ENCODE measurements at places on chromosomes 2 and 18. TPM values are rescaled to one million over a fixed set of nuclear protein-coding genes. Genes with fewer than 3 reads are reported as not detected.

DNA sequence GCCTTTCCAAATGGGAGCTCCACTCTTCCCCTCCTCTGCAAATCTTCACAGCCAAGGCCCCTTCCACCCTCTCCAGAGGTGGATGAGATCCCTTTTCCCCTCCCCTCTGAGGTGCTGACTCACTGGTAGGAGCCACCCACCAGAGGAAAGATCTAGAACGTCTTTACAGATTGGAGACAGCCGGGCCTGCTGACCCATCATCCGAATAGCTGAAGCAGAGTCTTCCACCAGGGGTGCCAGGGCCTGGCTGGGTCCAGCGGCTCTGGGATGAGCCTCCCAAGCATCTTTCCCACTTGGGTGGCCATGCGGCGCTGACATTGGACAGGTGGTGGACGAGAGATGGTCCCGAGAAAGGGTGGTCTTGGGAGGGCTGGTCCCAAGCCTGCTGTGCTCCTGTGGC lies 9.0 kb downstream of the ERFE start:
- peak; percentile 37 for DNase-seq

The CCNT2 gene
- polyA plus RNA-seq, result 3.0 TPM

GRCh38 chr2:41334159-41334558 lies 713.7 kb upstream of the PKDCC start:
- no peak for DNase-seq

DNA sequence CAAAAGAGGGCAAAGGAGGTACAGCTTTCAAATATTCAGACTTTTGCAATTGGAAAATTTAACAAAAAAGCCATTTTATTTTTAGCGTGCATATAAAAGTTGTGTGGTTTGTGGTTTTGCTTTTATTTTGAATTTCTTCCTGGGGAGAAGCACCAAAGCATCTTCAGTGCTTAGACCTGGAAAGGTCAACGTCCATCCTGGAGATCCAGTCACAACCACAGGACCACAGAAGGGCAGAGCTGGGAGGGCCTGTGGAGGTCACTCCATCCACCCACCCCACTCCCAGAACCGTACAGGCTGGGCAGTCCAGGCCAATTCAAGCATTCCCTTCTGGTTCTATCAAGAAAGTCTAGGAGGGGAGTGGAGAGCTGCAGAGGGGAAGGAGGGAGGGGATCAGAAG lies 43.8 kb downstream of the MPHOSPH10 start:
- DNase-seq, result no peak

The SGPP2 gene
- 0.10 TPM for polyA plus RNA-seq

DNA sequence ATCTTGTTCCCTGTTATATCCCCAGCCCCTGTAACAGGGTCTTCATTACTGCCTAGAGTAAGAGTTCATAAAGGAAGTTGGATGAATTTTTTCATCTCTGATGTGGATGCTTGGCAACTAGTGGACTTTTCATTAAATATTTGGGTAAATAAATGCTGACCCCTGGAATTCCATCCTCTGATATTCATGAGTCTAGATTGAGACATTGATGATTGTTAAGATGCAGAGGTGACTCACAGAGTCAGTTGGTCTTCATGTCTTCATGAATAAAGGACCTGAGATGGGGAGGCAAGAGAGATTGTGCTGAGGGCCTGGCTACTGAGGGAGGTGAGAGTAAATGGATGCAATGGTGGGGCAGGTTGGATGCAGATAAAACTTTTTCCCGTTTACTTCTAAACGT lies 132.7 kb upstream of the NT5C1B start:
- DNase-seq, result no peak

The RPRM gene
- polyA plus RNA-seq, result not detected

GRCh38 chr18:62814132-62814759 lies 98.9 kb downstream of the PHLPP1 start:
- DNase-seq, result no peak

GRCh38 chr18:31587529-31587928 lies 4.1 kb upstream of the TTR start:
- no peak for DNase-seq

The LIMS3 gene
- 4.7 TPM for polyA plus RNA-seq

DNA sequence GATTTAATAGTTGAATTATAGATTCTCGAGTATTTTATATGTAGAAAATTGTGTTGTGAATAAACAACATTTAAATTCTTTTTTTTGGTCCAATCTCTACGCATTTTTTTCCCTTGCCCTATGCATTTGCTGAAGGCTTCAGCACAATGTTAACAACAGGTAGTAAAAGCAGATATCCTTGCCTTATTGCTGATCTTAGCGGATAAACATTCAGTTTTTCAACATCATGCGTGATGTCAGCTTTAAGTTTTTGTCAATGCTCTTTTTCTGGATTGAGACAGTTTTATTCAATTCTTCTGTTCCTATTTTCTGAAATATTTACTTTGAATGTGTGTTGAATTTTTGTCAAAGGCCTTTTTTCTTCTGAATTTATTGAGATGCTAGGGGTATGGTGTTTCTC lies 11.6 kb upstream of the OR6B3 start:
- no peak for DNase-seq

The CPS1 gene
- 9.0 TPM for polyA plus RNA-seq

GRCh38 chr2:230439590-230439989 lies 23.6 kb downstream of the SP100 start:
- DNase-seq, result no peak

The ALLC gene
- polyA plus RNA-seq, result 5.3 TPM

The POLR1A gene
- polyA plus RNA-seq, result 4.7 TPM

The SATB2 gene
- polyA plus RNA-seq, result 1.3 TPM

DNA sequence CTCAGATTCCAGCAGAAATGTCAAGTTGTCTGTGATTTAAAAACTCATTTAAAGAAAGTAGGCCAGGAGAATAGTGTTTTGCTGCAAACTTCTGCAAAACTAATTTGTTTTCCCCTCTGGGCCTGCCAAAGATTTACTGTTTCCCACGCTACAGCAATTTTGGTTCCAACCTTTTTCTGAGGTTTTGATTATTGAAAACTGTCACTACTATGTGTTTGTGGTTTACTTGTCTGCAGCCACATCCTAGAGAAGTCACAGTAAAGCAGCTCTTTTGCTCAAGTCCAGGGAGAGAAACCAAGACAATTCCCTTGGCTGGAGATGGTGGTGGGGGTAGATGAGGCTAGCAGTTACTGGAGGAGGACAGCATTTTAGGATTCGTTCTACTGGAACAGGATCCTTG lies 12.8 kb downstream of the IL1R2 start:
- no peak for DNase-seq

DNA sequence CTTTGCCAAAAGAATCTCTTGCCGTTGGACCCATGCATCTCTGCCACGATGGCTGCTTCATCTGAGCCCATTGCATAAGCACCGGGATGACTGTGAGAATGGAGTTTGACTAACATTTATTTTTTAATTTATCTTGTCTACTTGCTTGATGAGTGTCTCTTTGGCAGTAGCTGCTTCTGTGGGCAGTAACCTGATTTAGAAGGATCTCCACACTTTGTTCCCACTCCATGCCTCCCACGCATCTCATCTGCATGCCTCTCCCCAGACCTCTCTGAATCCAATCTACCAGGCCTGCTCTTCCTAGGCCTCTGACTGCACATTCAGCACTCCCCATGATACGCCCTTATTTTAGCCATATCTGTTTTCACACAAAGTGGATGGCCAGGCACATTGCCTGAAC lies 23.7 kb upstream of the TMX3 start:
- DNase-seq, result no peak

The FEV gene
- 1.9 TPM for polyA plus RNA-seq

GRCh38 chr18:11669271-11669947 lies 19.7 kb upstream of the GNAL start:
- no peak for DNase-seq

DNA sequence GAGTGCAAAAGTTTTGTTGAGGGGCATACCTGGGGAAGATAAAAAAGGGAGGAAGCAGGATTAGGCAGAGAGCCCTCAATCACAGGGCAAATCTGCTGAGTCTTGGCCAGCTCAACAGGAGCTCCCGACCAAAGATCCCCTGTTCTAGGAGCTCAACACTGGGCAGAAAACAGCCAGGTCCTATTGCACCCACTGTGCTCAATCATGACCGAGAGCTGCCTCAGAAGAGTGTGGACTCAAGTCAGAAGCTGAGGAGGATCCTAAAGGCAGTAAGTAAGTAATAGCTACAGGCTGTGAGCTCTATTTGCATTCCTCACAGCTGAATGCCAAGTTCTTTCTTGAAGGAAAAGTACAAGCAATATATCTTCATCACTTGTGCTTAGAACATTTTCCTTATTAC lies 334.4 kb upstream of the NRP2 start:
- no peak for DNase-seq

DNA sequence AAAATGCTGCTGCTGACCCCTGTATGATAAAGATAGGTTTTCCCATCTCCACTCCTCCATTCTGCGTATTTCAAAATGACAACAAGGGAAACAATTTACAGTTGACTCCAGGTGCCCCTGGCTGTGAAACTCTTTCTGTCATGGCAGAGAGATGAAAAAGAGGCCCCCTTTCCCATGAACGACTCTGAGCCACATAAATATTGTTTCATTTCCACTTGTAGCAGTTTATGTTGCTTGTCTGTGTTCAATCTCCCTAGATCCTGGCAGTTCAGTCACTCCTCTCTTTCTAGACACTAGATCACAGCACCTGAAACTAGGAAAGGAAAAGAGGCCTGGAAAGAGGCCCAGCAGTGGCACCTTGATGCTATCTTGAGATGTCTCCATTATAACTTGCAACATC lies 121.0 kb upstream of the ZNF521 start:
- DNase-seq, result no peak

All from aorta (tissue), 5 donors.